A172 (cell line): ENCODE measurements at places on chromosomes 11 and 22. TPM values are rescaled to one million over a fixed set of nuclear protein-coding genes. Genes with fewer than 3 reads are reported as not detected.

GRCh38 chr11:118334745-118335144 lies 7.8 kb downstream of the CD3D start:
- DNase-seq = no peak

DNA sequence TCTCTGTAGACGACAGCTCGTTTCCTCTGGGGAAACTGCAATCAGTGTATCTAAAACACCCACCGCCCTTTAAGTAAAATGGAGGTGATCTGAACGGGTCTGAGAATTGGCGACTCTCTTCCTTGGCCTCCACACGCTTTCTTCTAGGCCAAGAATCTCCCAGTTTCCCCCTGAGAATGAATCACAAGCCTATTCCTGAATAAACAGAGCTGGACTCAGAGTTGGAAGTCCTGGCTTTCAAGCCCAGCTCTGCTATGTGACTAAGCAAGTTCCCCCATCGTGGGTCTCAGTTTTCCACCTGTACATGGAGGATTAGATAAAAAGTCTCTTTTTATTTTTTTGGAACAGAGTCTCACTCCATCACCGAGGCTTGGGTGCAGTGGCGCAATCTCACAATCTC lies 200.4 kb downstream of the MN1 start:
- no peak for DNase-seq

PNPLA3 gene
- 0.96 and 2.0 TPM in 2 replicates for total RNA-seq

SLC43A3 gene
- total RNA-seq = 18.4 and 20.5 TPM in 2 replicates

GRCh38 chr22:45231293-45231692 lies 9.4 kb downstream of the KIAA0930 start:
- DNase-seq = no peak
